ENCODE measurements at places on chromosomes 11 and 22.

GRCh38 chr11:78081583-78081982 lies 1.9 kb upstream of the NDUFC2 start:
- no peak for DNase-seq

DNA sequence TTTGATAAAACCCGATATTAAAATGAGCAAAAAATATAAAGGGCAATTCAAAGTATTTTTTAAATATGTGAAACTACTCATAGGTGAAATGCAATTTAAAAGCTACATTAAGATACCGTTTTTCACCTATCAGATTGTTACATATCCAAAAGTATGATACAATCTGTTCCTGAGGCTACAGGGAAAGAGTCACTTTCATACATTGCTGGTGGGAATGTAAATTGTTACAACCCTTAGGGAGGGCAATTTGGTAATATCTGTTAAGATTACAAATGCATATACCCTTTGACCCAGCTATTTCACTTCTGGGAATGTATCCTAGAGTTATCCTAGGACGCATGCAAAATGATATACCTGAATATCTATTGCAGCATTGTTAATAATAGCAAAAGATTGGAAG lies 132.1 kb downstream of the BLID start:
- DNase-seq, result no peak

GRCh38 chr11:124307093-124307492 lies 6.7 kb downstream of the OR8D1 start:
- DNase-seq, result no peak

- no peak for DNase-seq
Observed at GRCh38 chr11:122779047-122779629, 59.2 kb upstream of the CRTAM start.

Data from activated CD8-positive, alpha-beta memory T cell treated with anti-CD3 and anti-CD28 coated beads for 4 hours (primary cell).